Neuronal stem cell (in vitro differentiated cells): ENCODE measurements at places on chromosomes 5 and 9.

GRCh38 chr5:54820346-54821134 lies 164.9 kb downstream of the ESM1 start:
- DNase-seq: no peak

GRCh38 chr9:98370300-98370975 lies 115.0 kb upstream of the TBC1D2 start:
- DNase-seq: no peak

GRCh38 chr9:107710953-107711352 lies 221.4 kb upstream of the KLF4 start:
- no peak for DNase-seq

- DNase-seq: peak; percentile 9
Observed at GRCh38 chr5:124001036-124001615, 489.1 kb downstream of the CSNK1G3 start.

DNA sequence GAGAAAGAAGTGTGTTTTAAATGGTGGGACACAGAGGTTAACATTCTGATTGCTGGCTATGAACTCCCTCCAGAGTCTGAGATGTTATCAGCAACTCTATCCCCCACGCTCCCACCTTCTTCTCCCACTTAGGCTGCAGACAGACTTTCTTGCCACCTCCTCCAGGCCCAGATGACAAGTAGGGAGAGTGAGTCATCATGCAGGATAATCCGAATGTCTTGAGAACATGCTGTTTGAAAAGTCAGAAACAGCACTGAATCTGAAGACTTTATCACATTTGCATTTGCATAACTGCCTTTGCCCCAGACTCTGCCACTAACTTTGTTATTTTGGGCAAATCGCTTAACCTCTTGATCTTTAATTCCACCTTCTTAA lies 139.8 kb downstream of the ESM1 start:
- DNase-seq: no peak

GRCh38 chr9:91658513-91659105 lies 235.0 kb upstream of the NFIL3 start:
- DNase-seq: no peak

DNA sequence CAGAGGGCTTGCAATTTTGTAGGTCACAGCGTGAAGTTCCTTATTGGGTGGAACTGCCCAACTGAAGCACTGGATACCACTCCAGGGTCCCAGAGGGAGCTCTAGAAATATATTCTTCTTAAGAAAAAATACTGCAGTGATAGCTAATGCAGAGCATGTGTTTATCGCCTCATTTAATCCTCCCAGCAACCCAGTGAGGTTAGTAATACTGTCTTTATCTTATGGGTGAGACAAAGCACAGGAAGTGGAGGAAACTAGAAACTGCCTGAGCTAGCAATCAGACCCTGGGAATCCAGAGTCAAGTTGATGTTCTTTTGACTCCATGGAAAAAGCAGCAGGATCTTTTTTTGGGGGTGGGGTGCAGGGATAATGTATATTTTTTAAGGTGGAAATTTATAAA lies 153.3 kb downstream of the PJA2 start:
- DNase-seq: no peak

- DNase-seq: no peak
Observed at GRCh38 chr5:128349044-128349858, 188.8 kb downstream of the FBN2 start.

DNA sequence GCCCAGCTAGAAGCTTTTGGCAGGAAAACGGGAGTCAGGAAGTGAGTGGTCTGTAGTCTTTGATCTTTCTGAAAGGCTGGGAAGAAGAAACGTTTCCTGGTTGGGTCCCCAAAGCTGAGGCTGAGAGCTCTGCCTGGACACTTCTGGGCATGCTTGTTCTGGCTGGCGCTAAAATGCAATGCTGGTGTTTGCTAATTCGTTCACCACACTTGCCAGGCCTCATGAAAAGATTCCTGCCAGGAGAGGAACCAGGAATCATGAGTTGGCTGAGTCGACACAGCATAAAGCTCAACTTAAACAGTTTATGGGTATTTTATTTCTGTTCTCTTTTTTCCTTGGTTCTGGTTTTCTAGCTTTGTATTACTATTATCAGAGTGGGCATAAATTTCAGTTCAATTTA lies 10.7 kb upstream of the PTGR1 start:
- no peak for DNase-seq

GRCh38 chr9:78000221-78000620 lies 31.4 kb downstream of the GNAQ start:
- DNase-seq: no peak

- no peak for DNase-seq
Observed at GRCh38 chr5:109387408-109387974, 22.3 kb downstream of the PJA2 start.

- DNase-seq: no peak
Observed at GRCh38 chr9:94649100-94649819, 9.9 kb upstream of the FBP1 start.

GRCh38 chr5:143311955-143312354 lies 91.5 kb downstream of the NR3C1 start:
- DNase-seq: no peak

DNA sequence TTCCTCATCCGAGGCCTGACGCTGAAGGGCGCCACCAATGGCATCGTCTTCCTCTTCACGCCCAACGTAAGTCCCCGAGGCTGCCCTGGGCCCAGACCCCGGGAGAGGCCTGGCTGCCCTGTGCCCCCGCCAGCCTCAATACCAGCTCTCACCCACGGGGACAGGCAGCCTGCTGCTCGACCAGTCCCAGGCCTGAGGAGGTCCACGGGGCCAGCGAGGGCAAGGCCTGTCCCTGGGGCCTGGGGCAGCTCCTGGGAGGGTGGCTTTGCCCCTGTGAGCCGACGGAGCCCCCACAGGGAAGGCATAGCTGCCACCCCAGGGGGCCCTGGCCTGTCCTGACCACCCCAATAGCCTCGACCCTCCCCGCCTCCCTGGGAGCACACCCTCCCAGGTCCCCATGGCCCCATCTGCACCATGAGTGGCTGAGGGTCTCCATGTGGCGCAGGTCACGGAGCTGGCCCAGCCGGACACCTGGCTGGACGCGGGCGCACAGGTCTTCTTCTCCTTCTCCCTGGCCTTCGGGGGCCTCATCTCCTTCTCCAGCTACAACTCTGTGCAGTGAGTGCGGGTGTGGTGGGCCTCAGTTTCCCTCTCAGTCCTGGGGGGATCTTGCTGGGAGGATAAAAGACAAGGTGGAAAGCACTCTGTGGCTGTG lies 11.5 kb upstream of the SLC6A18 start:
- DNase-seq: no peak

- DNase-seq: no peak
Observed at GRCh38 chr9:1007312-1007711, 30.9 kb downstream of the DMRT3 start.

DNA sequence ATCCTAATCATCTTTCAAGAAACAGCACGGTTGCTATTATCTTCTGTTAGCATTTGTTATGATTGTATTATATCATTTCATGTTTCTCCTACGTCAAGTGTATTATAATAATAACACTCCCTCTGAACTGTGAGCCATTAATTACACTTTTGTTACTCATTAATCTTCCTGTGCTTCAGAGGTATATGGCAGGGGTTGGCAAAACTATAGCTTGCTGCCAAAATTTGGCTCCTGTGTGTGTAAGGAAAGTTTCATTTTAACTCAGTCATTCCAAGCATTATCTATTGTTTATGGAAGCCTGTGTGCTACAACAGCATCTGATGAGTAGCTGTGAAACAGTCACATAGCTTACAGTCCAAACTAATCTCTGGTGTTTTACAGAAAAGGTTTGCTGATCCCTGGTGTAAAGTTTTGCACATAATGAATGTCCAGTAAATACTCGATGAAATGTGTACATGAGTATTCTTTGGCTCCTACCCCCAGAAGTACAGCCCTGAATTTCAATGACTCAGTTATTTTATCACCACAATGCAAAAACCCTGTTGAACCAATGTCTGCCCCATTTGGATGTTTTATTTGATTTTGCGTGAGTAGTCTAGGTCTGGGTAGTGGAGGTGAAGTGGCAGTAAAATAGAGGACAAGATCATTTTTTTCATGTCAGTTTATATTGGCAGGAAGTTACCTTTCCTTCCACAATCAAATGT lies 648.2 kb downstream of the MAT2B start:
- DNase-seq: no peak

DNA sequence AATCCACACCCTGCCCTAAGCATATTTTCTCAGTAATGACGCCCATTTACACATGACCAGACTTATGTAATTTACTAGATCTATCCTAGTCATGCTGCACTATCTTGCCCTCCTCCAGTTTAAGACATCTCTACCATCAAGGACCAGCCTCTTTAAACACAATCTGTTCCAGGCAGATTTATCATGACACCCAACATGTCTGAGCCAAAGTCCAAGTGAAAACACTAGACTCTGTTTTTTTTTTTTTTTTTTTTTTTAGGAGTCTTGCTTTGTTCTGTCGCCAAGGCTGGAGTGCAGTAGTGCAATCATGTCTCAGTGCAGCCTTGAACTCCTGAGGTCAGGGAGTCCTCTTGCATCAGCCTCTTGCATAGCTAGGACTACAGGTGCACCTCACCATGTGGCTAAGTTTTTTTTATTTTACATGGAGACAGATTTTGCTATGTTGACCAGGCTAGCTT lies 354.6 kb downstream of the ARRDC3 start:
- DNase-seq: no peak

DNA sequence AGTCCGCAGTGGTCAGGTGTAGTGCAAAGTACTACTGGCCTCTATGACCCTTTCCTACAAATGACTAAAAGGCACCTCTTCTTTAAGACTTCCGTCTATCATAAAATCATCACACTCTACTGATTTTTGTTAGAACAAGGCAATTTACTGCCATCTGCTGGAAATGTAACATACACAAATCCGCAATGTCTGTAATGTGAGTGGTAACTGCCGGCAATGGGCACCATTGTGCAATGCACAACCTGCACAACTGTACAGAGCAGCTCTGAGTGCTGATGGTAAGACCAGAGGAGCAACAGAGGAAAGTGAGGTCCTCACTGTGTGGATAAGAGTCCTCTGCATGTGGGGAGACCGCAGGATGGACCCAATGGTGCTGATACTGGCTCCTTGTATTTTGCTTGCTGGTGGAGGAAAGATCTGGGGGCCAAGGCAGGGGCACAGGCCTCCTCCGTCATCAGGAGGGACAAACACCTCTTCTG lies 103.7 kb downstream of the ATPSCKMT start:
- DNase-seq: no peak

GRCh38 chr5:158421319-158421718 lies 562.4 kb upstream of the CLINT1 start:
- DNase-seq: no peak

DNA sequence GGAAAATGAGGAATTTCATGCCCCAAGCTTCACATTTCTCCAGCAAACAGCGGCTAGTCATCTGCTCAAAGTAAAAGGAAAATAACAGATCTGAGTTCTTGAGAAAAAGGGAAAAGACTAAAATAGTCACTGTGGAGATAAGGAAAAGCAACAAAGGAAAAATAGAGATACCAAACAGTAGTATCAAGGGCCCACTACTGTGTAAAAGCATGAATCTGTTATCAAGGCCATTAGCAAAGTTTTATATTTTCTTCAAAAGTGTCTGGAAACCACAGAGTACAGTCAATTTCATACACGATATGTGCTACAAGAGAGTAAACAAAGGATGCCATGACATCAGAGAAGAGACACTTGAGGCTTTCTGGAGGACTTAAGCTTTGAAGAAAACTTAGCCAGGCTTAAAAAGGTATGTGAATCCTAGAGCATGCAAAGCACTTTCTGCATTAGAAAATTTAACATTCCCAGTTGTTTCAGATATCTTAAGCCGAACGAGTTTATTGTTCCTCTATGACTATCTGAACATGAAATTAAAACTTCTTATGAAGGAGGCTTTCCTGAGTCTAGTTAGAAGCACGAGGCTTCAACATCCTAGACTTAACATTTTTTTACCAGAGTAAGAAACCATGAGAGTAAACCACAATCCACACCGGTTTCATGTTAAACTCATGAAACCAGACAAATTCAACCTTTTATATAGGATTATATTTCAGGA lies 1.2 kb downstream of the TTC33 start:
- DNase-seq: no peak

GRCh38 chr5:57231607-57232006 lies 57.7 kb downstream of the GPBP1 start:
- no peak for DNase-seq

- DNase-seq: no peak
Observed at GRCh38 chr9:87894998-87895625, 12.4 kb downstream of the SPATA31E1 start.

DNA sequence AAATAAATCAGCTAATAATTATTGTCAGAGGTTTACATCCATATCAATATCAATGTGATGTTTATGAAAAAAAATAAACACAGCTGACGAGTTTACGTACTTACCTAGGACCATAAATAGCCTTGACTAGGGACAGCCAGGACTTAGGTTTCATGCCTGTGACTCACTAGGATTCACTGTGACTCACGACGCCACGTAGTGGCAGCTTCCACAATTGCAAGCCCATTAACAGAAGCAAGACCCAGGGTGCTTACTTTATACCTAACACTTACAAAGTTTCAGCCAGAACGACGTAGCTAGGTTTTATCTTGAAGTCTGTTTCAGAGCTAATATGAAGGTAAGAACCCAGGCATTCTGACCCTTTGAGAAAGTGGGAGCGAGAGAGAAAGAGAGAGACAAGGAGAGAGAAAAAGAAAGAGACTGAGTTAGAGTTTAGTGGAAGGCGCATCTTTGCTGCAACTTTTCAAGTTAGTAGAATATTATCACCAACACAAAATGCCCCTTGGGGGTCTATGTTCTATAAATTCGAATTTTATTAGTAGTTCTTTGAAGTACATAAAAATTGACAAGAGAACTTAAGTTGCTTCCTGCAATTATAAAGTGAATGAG lies 191.2 kb downstream of the GNA14 start:
- DNase-seq: peak; percentile 84

DNA sequence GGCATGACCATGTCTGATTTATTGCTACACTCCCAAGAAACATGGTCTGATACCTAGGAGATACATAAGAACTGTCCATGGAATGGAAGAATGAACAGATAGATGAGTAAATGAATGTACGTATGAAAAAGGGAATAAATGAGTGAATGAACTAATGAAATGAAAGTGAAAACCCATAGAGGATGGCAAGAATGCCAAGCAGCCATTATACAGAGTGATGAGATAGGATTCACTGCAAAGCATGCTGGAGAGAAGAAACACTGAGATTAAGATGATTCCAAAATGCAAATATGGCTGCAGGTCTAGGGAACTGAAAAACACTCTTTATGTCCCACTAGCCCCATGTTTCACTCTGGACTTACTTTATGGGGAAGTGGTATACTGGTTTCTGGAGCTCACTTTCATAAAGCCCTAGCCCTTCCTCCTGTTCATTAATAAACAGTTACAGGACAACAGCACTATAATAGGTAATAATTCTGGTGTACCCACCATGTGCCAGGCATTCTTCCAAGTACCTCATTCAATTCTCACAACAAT lies 170.3 kb upstream of the RAD23B start:
- no peak for DNase-seq

DNA sequence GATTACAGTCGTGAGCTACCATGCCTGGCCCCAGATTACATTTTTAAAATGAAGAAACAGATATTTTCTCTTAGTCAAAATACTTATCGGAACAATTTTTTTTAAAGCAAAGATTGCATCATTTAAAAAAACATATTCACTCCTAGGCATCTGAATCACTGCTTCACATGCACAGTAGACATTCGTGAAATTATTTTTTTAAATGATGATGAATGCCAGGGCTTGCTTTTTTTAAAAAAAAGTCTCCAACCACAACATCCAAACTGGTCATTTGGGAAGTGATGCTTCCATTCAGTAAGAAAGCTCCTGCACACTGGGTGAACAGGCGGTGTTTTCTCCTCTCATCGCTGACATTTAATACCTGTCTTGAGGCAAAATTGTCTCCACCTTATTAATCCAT lies 223.0 kb upstream of the DMRT1 start:
- no peak for DNase-seq
